ENCODE measurements at places on chromosomes 5 and 9.

DNA sequence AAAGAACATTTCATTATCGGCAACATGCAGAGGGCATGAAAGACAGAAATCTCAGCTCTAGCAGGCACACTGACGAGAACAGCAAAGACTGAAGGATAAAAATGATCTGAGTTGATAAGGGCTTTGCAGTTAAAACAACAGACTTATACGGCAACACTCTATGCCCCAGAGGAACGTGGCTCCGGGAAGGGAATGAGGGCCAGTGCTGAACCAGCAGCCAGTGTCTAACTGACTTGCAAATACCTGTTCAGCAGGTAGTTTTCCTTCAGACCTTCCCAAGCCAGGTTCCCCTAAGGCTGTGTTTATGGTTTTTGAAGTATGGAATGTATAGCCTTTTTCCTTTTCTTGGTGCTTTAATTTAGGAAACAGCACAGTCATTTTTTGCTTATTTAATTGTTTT is 121.3 kb upstream of the CDH18 start:
- no peak for DNase-seq

DNA sequence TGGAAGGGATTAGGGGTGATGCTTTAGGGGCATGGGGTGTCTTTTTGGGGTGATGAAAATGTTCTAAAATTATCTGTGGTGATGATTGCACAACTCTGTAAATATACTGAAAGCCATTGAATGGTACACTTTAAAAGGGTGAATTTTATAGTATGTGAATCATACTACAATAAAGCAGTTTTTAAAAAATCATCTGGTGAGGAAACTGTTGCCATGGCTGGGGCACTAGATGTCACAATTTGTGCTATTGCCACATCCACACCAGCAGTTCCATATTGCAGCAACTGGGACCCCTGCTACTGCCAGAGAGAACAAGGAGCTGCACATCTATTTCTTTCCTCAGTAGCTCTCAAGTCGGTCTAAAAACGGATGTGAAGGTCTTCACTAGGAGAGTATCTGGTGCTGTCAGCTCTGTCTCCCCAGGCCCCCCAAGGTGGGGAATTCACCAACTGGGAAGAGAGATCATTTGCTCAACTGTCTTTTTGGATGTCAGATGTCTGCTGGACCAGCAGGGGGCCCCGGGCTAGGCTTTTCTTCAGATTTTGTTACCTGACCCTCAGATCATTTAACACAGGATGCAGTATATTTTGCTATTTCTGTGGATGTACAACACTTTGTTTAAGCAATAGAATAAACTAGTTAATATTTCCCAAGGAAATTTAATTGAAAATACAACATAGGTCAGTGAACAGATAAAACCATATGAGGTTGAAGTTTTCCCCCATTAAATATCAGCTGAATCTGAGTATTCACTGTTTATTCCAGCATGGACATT is 13.2 kb downstream of the CMYA5 start:
- DNase-seq = peak; percentile 60

DNA sequence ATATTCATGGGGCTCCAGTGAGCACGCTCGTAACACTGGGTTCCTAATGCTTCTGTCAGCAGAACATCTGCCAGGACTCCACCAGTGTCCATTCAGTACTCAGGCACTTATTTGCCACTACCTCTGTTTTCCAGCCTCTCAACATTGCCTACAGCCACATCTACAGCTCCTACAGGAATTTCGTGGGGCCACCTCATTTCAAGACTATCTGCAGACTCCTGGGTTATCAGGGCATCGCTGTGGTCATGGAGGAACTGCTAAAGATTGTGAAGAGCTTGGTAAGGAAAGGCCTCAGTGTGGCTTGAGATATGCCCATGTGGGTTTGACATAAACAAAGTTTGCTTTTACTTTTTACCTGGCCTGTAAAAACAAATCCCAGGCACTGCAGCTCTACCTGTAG is 92.9 kb downstream of the CYFIP2 start:
- no peak for DNase-seq

DNA sequence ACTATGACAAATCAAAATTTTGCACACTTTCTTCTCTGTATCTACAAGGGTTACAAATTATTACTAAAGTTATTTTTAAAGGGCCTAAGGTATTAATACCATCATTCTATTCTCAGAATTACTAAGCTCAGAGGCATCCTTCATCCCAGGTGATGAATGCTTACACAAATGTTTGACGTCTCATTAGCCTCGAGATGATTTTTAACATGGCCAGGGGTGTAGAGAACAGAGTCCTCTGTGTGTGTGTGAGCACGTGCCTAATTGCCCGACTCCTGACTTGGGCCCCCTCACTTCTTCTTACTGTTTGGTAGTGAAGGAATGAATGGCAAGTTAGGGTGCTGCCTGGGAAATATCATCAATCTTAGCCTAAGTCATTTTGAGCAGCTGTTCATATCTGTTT is 221.1 kb downstream of the ENC1 start:
- no peak for DNase-seq

DNA sequence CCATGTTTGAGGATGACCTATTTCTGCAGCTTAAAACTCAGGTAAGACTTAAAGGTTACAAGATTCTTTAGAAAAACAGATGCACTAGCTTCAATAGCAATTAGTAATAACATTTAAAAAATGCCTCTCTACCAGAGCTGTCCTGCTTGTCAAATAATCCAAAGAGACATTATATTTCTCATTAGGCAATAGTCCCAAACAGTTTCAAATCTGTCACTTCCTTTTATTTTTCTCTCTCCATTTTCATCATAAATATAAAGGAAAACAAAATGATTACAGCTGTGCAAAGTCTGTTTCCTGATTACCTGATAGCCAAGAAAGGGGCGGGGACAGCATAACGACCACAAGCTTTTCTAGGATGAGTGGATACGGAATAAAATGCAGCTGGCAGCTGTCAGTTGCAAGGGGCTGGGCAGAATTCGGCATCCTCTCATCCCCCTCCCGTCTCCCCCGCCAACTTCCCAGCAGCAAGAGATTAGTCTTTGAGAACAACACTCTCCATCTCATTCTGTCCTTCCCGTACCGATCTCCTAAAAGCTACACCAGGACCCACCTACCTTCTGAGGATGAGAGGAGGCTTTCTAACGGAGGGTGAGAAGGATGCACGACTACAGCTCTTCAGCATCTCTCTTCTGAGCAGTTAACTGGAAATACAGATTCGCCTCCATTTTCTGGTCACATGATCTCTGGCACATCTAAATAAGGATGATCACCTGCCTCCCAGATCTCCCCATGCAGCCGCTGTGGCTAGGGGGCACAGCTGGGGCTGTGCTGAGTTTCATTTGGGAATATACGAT is 72.5 kb upstream of the PCA3 start:
- peak; percentile 33 for DNase-seq

GRCh38 chr9:116234081-116234480 is 80.5 kb downstream of the PAPPA start:
- DNase-seq = peak; percentile 97

DNA sequence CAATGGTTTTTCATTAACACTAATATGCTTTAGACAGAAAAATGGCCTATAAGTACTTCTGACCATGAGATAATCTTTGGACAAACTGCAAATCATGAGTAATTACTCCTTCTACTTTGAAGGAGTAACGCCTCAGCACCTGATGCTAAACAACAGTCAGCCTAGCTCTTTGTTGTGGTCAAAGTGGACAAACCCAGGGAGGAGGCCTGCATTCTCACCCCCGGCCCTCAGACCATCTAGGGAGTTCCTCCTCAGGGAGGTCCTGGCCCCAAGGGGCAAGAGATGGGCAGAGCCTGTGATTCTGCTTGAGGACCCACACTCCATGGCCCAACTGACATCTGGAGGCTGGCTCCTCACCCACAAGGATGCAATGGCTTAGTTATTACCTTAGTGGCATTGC is 48.2 kb upstream of the ANGPTL2 start:
- no peak for DNase-seq

DNA sequence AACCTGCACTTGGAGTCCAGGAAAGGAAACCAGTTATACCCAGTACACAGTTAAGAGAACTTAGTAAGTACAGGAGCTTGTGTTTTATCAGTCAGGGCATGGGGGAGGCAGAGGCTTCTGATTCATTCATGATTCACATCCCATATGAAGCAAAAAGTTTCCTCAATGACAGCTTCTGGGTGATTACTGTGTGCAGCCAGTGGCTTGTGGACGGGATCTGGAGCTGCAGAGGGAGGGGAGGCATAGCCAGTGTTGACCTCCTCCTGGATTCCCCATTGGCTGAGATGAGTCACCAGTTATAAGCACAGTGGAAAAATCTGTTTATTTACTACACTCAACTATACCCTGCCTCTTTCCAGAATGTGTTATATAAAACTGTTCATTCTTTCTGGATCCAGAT is 17.7 kb downstream of the IL31RA start:
- peak; percentile 99 for DNase-seq

- DNase-seq = no peak
These were observed 1.5 kb upstream of the RNF145 start for GRCh38 chr5:159210846-159211245.

GRCh38 chr5:178751286-178751685 is 20.8 kb upstream of the ZNF354A start:
- no peak for DNase-seq

DNA sequence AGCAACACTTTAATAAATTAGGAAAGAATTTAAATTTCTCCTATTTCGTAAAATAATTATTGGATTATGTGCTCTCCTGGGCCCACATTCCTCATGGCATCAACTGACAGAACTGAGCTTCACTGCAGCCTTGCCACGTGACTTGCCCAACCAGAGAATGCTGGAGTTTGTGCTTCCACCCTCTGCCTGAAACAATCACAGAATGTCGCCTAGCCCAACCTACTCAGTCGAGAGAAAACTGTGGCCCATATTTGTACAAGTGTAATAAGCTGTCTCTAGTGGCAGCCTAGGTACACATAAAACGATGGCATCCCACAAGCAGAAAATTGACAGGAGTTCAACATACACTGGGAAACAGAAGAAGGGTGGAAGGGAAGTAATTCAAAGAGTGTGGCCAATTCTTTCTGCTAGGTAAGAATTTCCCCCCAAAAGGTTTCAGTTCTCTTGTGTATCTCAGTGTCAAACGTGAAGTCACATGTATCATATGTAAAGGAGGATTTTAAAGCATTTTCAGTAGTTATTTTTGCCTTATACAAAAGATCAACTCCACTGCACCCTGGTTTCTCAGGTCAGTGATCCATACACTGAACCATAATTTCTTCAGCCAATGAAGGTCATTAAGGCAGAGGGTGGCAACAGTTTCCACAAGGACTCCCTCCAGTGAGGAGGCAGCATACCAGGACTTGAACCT is 41.7 kb downstream of the ZNF608 start:
- no peak for DNase-seq

- DNase-seq = no peak
These were observed 32.9 kb downstream of the PALM2AKAP2 start for GRCh38 chr9:109812818-109813281.

DNA sequence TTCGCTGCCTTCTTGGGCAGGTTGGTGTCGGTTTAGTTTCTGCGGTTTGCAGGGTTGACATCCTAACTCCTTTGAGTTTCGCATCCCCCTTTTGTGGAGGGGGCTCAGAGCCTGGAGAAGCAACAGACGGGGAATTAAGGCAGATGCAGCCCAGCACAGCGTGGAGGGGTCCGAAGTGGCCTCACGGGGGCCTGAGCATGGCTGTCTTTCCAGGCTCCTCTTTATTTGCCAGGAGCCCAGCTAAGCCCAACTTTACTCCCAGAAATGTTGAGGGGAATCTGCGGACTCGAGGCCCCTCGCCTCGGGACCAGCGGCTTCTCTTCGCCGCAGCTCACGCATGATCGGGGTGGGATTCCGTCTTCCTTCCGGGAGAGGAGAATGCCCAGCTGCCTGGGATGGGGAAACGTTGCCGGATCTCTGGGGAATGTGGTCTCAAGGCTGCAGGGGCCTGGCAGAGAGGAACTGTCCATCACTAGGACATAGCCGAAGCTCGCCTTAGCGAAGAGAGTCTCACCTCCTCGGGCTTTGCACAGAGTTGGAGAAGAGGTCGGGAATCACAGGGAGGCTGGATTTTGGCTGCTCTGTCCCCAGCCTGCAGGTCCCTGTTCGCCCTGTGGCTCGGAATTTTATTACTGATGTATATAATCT is 1.3 kb downstream of the RAI14 start:
- peak; percentile 74 for DNase-seq

DNA sequence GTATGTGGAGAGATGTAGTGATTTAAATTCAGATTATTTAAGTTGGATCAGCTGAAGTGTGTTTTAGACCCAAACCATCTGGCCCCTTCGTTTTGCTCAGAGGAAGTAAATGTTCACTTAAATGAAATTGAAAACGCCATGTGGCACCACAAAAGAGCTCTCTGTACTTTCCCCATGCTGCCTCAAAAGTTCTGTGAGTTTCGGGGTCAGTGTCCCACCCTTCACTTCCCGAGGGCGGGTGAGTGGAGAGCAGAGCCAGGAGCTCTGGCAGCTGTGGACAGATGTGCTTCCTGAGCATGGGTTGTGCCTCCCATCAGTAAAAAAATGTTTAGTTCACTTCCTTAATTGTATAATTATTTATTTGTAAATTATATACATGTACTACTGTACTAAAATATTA is 48.4 kb downstream of the PSD2 start:
- DNase-seq = no peak

- DNase-seq = no peak
These were observed 525.5 kb upstream of the CCNG1 start for GRCh38 chr5:162911873-162912272.

DNA sequence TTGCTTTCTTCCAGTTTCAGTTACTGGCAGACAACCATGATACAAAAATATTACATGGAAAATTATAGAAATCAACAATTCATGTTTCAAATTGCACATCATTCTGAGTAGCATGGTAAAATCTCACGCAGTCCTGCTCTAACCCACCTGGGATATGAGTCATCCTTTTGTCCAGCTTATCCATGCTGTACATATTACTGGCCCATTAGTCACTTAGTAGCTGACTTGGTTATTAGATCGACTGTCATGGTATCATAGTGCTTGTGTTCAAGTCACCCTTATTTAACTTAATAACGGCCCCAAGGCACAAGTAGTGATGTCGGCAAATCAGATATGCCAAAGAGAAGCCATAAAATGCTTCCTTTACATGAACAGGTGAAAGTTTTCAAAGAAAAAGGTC is 41.2 kb downstream of the NADK2 start:
- DNase-seq = peak; percentile 63

DNA sequence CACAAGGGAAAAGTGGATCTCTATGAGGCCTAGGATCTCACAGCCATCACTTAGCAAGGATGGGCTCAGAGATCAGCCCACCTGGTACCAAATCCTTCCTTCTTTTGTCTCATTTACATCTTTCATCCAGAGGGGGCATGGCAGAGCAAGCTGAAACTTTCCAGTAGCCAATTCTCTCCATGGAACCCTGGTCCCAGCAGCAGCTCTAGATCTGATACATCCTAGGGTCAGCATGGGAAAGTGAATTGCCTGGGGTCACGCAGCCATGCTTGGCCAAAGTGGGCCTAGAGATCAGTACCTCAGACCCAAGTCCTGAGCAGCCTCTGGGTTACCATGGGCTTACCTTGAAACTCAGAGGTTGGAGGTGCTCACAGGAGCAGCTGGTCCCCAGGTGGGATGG is 170.5 kb downstream of the GABBR2 start:
- DNase-seq = no peak

DNA sequence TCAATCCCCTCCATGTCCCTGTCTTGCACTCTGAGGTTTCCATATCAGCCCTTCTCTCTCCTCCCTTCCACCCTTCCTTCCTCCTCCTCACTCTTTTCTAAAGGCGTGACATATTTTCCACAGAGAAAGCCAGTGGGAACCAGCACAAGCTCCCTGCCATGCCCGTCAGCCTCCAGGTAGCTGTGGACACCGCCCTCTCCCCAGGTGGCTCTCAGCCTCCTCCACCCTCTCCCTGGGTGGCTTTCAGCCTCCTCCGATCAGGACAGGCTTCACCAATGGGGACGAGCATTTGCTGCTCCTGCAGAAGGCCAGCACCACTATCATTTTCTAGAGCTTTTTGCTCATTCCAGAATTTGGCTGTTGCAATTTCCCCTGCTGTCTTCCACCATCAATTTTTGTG is 236.6 kb downstream of the GADD45G start:
- DNase-seq = no peak
